Activated CD4-positive, alpha-beta T cell treated with anti-CD3 and anti-CD28 coated beads, Interleukin-2, amount 10 ng/mL, durations not matched to agents 24 days and 14 days (primary cell): ENCODE measurements at places on chromosomes 12 and 14. TPM values are rescaled to one million over a fixed set of nuclear protein-coding genes. Genes with fewer than 3 reads are reported as not detected.

DNA sequence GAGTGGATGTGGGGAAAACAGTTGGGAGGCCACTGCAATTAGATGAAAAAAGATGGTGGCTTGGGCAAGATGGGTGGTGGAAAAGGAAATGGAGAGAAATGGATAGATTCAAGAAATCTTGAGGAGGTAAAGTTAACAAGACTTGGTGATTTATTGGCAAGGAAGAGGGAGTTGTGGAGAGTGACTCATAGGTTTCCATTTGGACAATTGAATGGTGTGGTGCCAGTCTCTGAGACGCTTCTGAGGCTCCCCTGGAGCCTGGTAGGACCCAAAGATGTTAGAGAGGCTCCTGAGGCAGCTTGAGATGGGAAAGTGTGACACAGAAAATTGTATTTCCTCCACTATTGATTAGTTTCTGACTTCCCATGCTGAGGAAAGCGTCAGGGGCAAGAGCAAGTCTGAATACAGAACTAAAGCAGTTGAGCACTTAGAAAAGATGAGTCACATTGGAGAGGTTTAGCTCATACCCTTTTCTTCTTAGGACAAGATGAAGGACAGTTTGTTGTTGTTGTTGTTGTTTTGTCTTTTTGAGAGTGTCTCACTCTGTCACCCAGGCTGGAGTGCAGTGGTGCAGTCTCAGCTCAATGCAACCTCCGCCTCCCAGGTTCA is 4.5 kb downstream of the PRPF40B start:
- H3K4me1 ChIP-seq, result peaks cover 13% of the 10 kb centered on the region
- no peaks in the 10 kb centered on the region for H3K36me3 ChIP-seq
- peak overlapping the region; percentile 12 for H3K27ac ChIP-seq
- H3K4me3 ChIP-seq, result no peak overlapping the region
- no peaks in the 10 kb centered on the region for H3K27me3 ChIP-seq

DNA sequence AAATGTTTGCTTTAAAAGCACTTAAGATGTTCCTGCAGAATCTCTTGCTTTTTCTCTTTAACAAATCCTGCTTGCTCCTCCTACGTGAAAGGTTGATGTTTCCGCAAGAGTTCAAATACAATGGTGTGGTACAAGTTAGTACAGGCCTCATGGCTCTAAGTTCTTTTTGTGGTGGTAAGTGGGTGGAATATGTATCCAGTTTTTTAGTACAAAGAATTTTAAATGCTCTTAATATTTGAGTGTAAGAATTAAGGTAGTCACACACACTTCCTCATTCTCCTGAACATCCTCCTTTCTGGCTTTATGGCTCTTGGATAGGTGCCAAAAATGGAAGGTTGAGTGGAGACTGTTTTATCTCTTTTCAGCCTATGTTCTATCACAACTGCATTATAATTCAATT is 1.8 kb downstream of the OTOGL start:
- H3K36me3 ChIP-seq, result no peaks in the 10 kb centered on the region
- H3K4me3 ChIP-seq, result no peak overlapping the region
- H3K27me3 ChIP-seq, result no peaks in the 10 kb centered on the region
- no peak overlapping the region for H3K27ac ChIP-seq
- no peaks in the 10 kb centered on the region for H3K4me1 ChIP-seq

APOF gene
- not detected in 2 replicates for total RNA-seq

DNA sequence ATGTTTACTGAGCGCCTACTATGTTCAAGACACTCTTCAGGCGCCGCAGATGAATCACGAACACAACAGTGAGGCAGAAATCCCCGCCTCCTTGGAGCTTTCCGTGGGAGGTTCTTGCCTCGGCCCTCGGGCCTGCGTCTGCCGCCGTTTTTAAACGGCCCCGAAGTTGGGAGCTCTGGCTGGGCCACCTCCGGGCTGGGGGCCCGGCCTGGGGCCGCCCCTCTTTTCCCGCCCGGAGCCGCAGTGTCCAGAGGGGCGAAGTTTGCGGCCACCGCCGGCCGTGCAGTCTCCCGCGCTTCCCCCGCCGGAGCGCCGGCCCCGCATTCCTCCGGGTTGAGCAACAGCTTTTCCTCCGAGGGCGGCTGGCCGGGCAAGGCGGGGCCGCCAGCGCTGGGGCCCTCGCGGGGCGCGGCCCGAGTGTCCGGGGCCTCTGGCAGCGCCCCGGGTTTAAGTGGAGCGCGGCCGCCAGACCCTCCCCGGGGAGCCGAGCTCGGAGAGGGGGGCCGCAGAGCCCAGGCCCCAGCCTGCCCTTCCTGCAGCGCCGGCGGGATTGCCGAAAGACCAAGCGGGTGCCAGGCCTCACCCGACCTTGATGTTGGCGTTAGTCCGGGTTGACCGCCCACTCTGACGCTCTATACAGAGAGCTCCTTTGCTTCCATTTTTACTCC is 18.7 kb upstream of the CTDSP2 start:
- H3K36me3 ChIP-seq, result no peaks in the 10 kb centered on the region
- H3K27ac ChIP-seq, result peak overlapping the region; percentile 71
- H3K27me3 ChIP-seq, result peaks cover 15% of the 10 kb centered on the region
- peak; percentile 85 for DNase-seq
- H3K4me3 ChIP-seq, result peak overlapping the region; percentile 77

DNA sequence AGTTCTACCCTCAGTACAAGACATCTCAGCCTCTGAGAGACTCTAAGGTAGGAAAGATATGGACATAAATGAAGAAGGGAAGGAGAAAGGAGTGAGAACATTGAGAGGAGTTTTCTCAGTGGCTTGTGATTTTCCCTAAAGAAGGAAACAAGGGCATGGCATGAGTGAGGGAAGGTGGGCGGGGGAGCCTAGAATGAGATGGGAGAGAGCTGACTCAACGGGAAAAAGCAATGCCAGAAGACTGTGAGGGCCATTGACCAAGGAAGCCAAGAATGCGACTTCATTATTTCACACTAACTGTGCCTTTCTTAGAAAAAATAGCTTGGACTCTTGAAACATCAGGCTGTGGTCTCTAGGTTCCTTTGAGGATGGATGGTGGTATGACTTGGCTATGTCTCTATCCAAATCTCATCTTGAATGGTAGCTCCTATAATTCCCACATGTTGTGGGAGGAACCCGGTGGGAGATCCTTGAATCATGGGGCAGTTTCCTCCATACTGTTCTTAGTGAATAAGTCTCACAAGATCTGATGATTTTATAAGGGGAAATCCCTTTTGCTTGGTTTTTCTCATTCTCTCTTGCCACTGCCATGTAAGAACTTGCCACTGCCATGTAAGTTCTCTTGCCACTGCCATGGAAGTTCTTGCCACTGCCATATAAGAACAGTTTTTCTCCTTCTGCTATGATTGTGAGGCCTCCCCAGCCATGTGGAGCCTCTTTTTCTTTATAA is 279.6 kb downstream of the NUAK1 start:
- H3K4me3 ChIP-seq, result no peak overlapping the region
- no peaks in the 10 kb centered on the region for H3K27me3 ChIP-seq
- no peak overlapping the region for H3K27ac ChIP-seq
- no peaks in the 10 kb centered on the region for H3K4me1 ChIP-seq

COX8C gene
- not detected in 2 replicates for total RNA-seq

TSPAN9 gene
- 0.09 and 1.0 TPM in 2 replicates for total RNA-seq

DNA sequence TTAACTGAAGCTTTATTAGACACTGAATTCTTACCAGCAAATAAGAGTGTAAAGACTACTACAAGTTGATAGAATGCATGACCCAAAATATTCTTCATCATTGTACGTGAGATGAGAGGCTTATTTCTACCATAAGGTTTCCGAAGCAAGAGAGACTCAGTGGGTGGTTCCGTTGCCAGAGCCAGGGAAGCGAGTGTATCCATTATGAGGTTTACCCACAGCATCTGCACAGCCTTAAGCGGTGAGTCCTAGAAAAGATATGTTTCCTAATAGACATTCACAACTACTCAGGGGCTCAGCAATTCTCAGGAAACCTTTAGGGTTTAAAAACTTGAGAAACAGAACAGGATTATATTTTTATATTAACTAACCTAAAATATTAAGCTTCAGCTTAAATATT is 77.8 kb upstream of the POC1B start:
- H3K36me3 ChIP-seq, result peaks cover 43% of the 10 kb centered on the region
- peaks cover 3% of the 10 kb centered on the region for H3K27me3 ChIP-seq
- H3K4me3 ChIP-seq, result no peak overlapping the region
- DNase-seq, result no peak
- no peak overlapping the region for H3K27ac ChIP-seq
- H3K4me1 ChIP-seq, result peaks cover under 1% of the 10 kb centered on the region

DNA sequence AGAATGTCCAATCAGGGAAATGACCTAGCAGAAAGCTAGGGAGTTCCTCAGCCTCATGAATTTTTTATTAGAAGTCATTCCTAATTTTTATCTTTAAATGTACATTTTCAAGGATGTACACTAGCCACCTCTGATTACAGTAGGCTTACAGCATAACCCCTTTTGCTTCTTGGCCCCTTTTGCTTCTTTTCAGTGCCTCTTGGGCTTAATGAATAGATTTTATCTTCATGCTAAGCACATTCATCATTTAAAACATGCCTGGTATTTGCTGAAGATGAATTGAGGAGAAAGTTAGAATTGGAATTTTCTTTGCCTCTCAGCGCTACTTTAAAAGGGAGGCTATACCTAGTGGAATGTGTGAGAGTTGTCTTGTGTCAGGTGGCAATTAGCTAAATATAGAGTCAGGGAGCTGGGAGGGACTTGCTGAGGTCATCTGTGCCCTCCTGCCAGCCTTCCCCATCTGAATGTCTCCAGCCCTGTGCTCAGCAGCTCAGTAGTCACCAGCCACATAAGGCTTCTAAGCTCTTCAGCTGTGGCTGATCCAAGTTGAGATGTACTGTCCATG is 132.1 kb downstream of the SAMD4A start:
- no peak for DNase-seq
- peaks cover 2% of the 10 kb centered on the region for H3K36me3 ChIP-seq
- peaks cover 6% of the 10 kb centered on the region for H3K4me1 ChIP-seq
